ENCODE measurements at places on chromosomes 3 and 15. TPM values are rescaled to one million over a fixed set of nuclear protein-coding genes. Genes with fewer than 3 reads are reported as not detected.

The TICRR gene
- polyA plus RNA-seq, result not detected

The SLC9C1 gene
- not detected for polyA plus RNA-seq

The GOLGA6L25 gene
- polyA plus RNA-seq, result not detected

The AADACL2 gene
- polyA plus RNA-seq, result not detected

The ITIH1 gene
- polyA plus RNA-seq, result 3.7 TPM

The HGD gene
- polyA plus RNA-seq, result not detected

The PDZRN3 gene
- polyA plus RNA-seq, result not detected

The CHDH gene
- polyA plus RNA-seq, result 0.07 TPM

The AGBL1 gene
- polyA plus RNA-seq, result not detected
